ENCODE measurements at places on chromosomes 16 and 17. TPM values are rescaled to one million over a fixed set of nuclear protein-coding genes. Genes with fewer than 3 reads are reported as not detected.
A peak's percentile ranks its signal among the peaks of the same experiment; 100 is the strongest.

TMEM95 gene
- not detected for total RNA-seq

PLA2G10 gene
- 14.2 TPM for total RNA-seq

METTL26 gene
- total RNA-seq: 44.9 TPM

DNA sequence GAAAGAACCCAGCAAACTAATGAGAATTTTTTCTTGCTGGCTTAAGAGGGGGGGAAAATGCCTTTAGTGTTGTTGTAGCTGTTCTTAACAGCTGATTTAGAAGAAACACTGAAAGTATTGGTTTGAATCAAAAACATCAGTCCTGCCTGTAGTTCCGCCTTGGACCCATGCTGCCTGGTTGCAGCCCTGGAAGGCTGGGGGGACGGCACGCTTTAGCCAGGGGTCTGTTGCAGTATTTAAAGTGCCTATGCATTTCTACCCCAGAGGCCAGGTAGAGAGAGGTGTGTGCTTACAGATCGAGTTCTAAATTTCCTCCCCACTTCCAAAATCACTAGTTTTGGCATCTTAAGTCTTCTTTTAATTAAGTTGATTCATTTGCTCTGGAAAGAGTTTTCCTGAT is 201.9 kb downstream of the CCDC182 start:
- no peak overlapping the region for H3K4me3 ChIP-seq
- no peak for DNase-seq
- peaks cover 10% of the 10 kb centered on the region for H3K4me1 ChIP-seq
- peak overlapping the region; percentile 66 for H3K27ac ChIP-seq
- H3K27me3 ChIP-seq: no peaks in the 10 kb centered on the region

DNA sequence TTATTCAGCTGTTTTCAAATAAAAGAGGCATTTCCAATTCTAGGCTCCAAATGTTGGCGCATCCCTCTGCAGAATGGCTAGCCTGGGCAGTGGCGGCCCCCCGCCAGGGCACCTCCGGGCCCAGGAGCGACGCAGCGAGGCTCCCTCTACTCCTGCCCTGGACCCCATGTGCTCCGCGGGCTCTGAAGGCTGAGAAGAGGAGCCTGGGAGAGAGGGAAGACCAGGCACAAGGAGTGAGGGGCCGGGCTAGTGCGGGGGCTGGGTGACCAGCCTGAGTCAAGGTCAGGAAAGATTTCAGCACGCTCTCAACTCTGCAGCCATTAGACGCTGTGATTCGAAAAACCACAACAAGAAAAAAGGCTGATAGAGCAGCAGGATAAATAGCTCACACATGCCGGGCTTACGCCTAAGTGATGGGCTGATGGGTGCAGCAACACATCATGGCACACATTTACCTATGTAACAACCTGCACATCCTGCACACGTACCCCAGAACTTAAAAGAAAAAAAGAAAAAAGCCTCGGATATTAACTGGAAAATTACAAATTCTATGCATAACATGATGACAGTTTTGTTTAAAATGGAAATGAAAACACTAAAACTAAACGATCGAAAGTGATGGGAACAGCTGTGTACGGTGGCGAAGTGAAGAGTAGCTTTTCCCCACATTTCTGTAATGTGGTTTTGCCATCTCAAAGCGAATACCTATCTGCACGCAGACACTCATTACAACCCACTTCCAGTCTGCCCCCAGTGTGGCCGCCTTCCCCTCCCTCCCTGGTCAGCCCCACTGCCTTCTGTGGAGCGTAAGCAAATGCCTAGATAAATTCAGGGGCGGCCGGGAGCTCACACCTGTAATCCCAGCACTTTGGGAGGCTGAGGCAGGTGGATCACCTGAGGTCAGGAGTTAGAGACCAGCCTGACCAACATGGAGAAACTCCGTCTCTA is 44.4 kb downstream of the MAP1LC3B start:
- H3K4me3 ChIP-seq: no peak overlapping the region
- DNase-seq: no peak
- H3K27me3 ChIP-seq: no peaks in the 10 kb centered on the region
- peak overlapping the region; percentile 55 for H3K27ac ChIP-seq
- peaks cover 33% of the 10 kb centered on the region for H3K4me1 ChIP-seq
- no peaks in the 10 kb centered on the region for H3K36me3 ChIP-seq

DNA sequence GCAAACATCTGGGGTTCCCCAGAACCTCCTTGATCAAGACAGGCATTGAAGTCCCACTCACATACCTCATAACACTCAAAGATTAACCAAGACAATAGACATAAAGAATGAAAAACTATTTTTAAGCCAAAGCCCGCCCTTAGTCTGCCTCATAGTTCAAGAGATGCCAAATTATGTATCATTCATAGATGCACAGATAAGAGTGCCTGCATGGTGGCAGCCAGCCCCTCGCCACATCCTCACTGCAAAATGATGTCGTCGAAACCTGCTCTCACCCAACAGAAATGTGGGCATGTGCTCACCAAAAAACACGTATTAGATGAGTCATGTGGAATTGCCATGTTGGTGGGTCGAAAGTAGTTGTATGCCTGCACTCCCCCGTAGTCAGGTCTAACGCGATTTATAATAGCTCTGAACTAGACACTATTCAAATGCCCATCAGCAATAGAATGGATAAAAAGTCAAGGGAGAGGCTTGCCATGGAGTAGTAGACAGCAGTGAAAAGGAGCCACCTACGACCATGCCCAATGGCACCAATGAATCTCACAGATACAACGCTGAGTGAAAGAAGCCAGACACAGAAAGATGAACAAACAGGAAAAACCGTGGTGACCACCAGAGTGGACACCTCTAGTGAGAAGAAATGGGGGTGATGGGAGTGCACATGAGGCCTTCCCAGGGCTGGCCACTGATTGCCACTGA is 64.8 kb downstream of the C16orf95 start:
- no peaks in the 10 kb centered on the region for H3K4me1 ChIP-seq
- no peak for DNase-seq
- H3K4me3 ChIP-seq: no peak overlapping the region
- H3K27ac ChIP-seq: no peak overlapping the region
- no peaks in the 10 kb centered on the region for H3K36me3 ChIP-seq
- no peaks in the 10 kb centered on the region for H3K27me3 ChIP-seq

DNA sequence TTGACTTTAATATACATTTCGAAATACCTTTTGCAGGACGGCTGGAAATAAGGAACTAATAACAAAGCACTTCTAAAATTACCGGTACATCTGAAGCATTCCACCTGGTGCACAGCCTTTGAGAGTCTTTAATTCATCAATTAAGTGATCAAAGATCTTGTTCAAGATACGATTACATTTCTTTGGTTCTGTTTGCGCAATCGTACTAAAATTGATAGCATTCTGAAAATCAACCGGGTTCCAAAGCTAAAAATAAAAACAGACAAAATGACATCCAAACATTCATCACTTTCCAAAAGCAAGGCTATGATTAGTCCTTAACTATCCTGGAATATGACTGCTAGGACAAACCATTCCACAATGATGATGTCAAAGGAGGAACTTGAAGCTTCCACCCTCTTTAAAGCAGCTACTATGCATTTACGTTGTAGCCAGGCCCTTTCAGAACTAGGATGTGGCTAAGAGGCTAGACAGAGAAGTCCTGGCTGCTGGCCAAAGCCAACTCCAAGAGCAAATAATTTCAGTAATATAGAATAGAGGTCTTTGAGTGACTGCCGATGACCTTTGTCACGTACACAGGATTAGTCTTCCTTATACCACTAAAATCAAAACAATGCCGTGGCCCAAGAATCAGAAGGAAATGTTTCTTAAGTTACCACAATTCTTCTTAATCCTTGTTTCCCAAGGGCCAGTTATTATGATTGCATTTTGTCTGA is 299.8 kb upstream of the PSMD7 start:
- H3K4me1 ChIP-seq: no peaks in the 10 kb centered on the region
- H3K27ac ChIP-seq: no peak overlapping the region
- H3K27me3 ChIP-seq: no peaks in the 10 kb centered on the region
- DNase-seq: peak; percentile 82
- H3K36me3 ChIP-seq: no peaks in the 10 kb centered on the region
